ENCODE measurements at places on chromosomes 12 and 14.

GRCh38 chr14:99215277-99215676 lies 56.7 kb downstream of the BCL11B start:
- DNase-seq = no peak

DNA sequence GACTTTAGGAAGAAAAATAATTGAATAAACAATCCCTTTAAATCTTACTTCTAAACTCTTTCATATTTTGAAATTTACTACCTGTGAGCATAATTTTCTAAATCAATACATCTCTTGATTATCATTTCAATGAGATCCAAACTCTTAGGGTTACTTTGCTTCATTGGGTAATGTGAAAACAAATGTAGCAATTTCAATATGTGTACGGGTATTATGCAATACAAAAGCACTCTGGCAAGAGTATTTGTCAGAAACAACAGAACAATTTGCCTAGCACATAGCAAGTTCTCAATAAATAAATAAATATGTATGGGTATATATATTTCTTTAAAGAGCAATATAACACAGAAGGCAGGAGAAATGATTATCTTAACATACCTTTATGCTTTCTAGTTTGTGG lies 77.1 kb downstream of the PLEKHG7 start:
- DNase-seq = no peak

DNA sequence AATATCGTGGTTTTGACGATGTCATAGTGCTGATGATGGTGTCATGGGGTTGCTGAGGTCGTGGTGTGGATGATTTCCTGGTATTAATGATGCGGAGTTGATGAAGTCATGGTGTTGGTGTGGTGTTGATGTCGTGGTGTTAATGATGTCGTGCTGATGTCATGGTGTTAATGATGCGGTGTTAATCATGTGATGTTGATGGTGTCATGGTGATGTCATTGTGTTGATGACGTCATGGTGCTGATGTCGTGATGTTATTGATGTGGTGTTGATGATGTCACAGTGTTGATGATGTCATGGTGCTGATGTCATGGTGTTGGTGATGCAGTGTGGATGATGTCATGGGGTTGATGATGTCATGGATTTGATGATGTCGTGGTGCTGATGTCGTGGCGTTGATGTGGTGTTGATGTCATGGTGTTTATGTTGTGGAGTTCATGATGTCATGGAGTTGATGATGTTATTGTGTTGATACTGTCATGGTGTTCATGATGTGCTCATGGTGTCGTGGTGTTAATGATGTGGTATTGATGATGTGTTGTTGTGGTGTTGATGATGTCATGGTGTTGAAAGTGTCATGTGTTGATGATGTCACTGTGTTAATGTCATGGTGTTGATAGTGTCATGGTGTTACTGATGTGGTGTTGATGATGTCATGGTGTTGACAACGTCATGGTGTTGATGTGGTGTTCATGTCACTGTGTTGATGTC lies 48.5 kb upstream of the RIMBP2 start:
- DNase-seq = peak; percentile 14

DNA sequence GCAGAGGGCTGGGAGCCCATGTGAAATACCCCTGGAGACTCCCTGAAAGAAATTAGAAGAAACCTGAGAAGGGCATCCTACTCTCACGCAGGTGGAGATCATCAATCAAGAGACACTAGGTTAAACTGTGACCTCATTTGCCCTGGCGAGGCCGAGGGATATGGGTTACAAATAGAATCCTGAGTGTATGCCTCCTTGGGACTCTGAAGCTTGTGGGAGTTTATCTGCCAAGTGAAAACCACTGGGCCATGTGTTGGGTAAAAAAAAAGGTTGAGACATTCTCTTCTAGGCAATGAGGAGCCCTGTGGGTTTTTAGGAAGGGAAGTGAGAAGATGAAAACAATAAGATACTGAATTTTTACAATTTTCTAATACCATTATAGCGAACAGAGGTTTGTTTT lies 160.7 kb upstream of the ARID2 start:
- DNase-seq = no peak

GRCh38 chr12:52794479-52795331 lies 1.2 kb downstream of the KRT3 start:
- DNase-seq = no peak

GRCh38 chr12:61810486-61810885 lies 449.7 kb upstream of the USP15 start:
- no peak for DNase-seq

- no peak for DNase-seq
These were observed 13.0 kb upstream of the ISM2 start for GRCh38 chr14:77511486-77512162.

DNA sequence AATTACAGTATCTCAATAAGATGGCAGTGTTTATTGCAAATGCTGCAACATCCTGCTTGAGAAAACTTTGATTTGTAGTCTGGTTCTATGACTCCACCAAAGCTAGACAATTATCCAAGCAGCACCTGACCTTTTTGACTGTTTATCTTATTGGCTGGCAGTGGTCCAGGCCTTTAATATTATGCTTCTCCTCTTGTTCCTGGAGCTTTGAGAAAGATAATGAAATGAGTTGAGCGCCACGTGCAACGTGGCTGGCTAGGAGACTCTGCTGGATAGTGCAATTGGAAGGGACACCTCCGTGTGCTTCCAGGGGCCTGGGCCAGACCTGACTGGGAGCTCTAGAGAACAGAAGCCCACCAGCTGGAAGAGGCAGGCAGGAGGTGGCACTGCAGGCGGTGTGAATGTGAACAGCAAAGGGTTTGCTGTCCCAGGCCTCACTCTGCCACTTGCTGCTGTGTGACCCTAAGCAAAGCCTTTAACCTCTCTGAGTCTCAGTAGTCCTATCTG lies 349.3 kb downstream of the CACNA1C start:
- DNase-seq = no peak

DNA sequence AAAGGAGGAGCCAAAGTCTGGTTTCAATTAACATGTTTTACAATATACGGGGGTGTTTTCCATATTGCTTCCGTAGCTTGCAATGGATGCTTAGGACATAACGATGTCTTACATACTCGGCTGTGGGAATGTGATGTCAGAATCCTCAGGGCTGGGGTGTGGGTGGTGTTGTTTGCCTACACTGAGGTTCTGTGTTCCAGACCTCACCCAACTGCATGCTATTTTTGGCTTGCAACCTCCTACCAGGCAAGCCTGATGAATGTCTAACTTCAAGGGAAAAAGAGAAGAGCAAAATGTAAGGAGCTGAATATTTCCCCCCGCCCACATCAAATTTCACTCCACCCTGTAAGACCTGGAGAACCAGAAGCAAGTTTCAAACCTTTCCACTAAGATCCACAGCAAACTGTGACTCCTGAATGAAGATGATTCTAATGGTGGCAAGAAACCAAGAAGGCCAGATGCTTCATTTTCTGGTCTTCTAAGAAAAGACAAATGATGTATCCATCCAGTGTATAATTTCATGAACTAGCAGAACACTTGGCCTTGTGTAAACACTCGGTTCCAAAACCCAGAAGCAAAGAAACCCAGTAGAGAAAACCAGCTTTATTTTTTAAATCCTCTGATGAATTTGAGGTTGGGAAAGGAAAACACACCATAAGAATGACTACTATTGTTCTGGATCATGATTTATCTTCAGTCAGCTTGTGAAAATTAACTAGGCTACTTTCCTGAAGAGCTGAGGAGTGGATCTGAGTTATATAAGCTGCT lies 227.9 kb downstream of the DACT1 start:
- no peak for DNase-seq

DNA sequence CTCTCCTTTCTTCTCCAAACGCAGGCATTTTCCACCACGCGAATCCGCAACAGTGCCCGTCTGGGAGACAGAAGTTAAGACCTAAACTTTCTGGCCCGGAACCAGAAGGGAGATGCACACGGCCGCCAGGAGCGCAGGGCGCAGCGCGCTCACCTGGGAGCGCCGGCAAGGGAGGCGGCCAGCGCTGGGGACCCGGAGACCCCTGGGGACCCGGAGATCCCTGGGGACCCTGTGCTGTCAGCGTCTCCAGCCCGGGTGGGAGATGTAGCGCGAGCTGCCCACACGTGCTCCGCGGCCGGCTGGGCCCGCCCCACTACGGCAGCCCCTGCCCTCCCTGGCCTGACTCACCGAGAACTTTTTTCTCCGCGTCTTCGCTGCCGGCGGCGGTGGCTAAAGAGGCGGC lies 620 bp downstream of the YBX3 start:
- DNase-seq = peak; percentile 55

DNA sequence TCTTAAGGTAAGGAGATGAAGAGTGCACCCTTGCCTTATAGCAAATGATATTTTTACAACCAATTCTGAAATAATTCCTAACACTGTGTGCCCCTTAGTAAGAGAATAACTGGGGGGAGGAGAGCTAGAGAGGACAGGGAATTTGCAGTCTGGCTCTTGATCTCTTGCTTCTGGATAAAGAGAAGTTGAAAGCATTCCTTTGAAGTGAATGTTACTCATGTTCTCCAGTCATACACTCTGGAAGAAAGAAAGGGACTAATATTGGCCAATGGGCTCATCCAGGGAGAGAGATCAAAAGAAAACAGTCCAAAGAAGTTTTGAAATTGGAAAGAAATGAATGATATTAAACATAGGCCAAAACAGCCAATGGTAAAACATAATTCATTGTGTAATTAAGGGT lies 25.3 kb downstream of the C12orf75 start:
- no peak for DNase-seq

DNA sequence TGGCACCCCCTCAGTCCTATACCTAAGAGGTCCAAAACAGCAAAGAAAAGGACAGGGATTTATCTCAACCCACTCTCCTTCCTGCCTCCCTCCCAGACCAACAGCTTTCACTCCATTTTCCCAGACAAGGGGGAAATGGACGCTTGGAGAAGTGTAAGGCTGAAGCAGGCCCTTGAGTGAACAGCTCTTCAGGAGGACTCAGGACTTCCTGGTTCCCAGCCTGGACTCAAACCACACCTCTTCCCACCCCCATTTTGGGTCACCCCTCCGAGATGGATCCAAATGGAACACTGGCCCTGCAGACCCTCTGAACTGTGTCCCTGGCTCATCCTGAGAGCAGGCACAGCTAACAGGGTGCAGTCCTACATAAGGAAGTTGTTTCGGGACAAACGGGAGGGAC lies 2.7 kb downstream of the KMT2D start:
- no peak for DNase-seq

DNA sequence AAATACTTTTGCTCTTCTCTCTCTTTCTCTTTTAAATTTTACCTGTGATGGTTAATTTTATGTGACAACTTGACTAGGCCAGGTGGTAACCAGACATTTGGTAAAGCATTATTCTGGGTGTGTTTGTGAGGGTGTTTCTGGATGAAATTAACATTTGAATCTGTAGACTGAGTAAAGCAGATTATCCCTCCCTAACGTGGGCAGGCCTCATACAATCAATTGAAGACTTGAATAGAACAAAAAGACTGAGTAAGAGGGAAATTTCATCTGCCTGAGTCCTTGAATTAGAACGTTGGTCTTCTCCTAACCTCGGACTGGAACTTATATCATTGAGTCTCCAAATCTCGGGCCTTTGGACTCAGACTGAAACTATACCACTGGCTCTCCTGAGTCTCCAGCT lies 182.1 kb downstream of the NELL2 start:
- no peak for DNase-seq

- DNase-seq = no peak
These were observed 33.0 kb downstream of the PWP1 start for GRCh38 chr12:107718606-107719005.

DNA sequence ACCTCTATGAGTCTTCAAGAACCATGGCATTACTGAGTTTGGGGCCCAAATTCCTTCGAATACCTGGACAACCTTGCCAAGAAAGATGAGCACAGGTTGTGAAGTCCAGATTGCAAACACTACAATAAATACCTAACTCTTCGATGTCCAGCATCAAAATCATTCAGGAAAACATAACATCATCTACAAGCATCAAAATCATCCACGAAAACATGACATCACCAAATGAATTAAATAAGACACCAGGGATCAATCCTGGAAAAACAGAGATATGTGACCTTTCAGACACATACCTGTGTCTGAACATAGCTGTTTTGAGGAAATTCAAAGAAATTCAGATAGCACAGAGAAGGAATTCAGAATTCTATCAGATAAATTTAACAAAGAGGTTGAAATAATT lies 262.0 kb upstream of the KITLG start:
- DNase-seq = no peak

DNA sequence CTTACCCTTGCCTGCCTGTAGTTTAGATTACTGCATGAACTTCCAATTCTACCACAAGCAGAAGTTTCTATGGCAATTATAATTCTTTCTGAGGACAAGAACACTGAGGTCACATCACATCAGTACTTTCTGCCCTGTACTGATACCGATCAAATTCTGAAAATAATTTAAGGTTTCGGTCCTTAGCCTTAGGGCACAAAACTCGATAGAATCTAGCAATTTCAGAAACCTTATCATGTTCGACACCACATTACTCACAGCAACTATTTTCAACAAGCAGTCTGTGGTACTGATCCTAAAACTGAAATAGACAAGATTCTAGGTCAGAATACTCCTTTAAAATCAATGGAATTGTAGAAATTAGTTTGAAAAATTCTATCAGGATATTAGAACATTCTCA lies 187.0 kb upstream of the LRFN5 start:
- DNase-seq = no peak

DNA sequence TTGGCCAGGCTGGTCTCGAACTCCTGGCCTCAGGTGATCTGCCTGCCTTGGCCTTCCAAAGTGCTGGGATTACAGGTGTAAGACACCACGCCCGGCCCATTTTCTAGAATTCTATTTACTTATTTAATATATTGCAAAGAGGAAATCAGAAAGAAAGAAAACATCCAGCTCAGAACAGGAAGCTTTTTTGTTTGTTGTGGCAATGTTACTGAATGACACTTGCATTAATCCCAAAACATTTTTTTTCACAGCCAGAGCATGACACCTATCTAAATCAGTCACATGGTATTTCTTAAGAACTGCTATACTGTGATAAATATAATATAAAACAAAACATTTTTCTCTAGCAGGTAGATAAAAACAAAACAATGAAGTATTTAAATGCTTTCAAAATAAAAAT lies 12.6 kb downstream of the CFL2 start:
- no peak for DNase-seq

- no peak for DNase-seq
These were observed 38.3 kb upstream of the GRIP1 start for GRCh38 chr12:66717036-66717673.

DNA sequence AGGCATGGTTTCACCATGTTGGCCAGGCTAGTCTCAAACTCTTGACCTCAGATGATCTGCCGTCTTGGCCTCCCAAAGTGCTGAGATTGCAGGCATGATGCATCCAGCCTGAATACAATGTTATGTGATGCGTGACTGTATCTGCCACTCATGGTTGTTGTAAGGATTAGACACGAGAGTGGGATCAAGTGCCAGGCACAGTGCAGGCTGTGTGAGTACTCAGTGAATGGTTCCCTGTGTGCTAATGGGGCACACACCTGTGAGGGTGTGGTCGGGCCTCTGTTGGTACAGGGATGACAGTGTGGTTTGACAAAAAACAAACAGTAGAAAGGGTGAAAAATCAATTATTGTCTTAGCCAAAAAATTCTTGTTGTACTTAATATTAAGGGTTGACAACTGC lies 61.8 kb downstream of the TECPR2 start:
- no peak for DNase-seq

DNA sequence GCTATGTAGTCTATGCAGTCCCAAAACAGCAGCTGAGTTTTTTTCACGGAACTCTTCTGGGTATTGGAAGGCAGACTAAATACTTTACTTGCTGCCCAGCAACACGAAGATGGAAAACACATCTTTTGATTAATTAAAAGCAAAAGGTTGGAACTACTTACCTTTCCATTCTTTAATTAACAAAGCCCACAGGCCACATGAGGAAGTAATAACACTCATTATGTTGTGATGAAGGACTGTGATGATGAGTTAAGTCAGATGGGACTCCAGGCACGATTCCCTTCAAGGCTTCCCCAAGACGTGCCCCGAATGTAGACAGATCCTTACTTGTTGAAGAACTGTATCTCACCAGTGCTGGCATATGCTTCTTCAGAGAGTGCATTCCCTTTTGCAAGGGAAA lies 129.0 kb downstream of the WIF1 start:
- DNase-seq = no peak

Measured in effector memory CD8-positive, alpha-beta T cell (primary cell).